ENCODE measurements at places on chromosomes 12 and 14.

DNA sequence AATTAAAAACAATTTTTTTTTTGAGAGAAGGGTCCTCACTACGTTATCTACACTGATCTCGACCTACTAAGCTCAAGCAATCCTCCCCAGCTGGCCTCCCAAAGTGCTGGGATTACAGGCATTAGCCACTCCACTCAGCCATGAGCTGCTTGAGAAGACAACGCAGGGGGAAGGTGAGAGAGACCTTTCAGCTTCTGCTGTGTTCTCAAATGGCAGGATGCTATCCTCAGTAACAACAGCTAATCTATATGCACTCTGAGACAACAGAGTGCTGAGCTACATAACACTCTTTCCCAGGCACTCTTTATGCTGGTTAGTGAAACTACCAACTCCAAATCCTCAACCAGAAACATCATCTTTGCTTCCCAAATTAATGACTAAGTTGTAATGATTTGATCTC lies 526.1 kb downstream of the CCER1 start:
- no peak for DNase-seq

DNA sequence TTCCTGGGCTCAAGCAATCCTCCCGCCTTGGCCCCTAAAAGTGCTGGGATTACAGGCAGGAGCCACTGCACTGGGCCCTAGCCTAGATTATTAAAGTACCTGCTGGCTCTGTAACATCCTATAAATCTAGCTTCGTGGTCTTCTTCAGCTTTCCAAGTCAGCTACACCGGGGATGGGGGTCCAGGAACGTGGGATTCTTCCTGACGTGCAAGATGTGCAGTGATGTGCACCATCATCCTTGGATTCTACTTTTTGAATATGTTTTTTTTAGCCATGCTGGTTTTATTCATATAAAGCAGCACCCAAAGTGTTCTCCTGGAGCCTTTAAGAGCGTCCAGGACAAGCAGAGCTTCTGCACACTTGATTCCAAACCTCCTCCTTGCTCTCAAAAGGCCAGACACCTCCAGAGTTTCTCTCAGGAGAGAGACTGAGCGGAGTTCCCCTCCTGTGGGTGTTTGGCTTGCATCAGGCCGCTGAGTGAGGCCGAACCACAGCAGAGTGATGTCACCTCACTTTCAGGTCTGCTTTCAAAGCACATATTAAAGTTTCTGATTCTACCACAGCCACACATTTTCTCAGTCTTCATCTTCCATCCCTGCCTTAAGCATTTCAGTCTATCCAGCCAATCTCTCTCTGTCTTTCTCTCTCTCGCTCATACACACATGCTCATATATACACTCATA lies 33.4 kb downstream of the VCPKMT start:
- DNase-seq = no peak

GRCh38 chr12:99611117-99611516 lies 36.4 kb upstream of the GARIN6 start:
- DNase-seq = no peak

- no peak for DNase-seq
Observed at GRCh38 chr12:53004582-53004981, 1.7 kb upstream of the EIF4B start.

- DNase-seq = no peak
Observed at GRCh38 chr12:4787965-4788364, 67.8 kb downstream of the GALNT8 start.

- no peak for DNase-seq
Observed at GRCh38 chr12:4216187-4216927, 57.2 kb upstream of the CCND2 start.

DNA sequence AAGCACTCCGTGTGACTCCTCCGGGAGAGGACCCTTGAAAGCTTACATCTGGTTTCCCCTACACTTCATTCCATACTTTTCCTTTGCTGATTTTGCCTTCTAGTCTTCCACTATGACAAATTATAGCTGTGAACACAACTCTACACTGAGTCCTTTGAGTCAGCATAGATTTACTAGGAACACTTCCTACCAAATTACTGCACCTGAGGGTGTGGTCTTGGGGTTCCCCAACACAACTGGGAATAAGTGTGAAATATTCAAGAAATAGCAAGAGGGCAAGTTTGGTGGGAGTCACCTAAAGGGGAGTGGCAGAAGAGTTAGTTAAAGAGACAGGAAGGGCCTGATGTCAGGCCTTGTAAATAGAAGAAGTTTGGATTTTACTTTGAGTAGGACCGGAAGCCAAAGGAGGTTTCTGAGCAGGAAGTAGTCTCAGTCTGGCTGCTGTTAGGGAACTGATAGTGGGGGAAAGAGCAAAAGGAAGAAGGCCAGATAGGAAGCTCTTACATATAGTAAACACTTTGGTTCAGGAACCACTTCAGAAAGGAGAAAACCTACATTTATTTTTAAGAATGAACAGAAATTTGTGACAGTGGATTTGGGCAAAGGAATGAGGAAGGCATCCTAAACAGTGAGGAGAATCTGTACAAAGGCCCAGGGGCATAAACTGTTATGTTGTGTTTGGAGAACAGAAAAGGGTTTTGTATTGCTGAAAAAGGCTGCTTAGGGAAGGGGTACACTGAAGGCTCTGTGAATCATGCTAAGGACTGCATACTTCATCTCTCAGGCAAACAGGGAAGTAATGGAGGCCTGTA lies 14.2 kb downstream of the SEL1L start:
- DNase-seq = no peak

- no peak for DNase-seq
Observed at GRCh38 chr12:123723765-123724164, 11.6 kb downstream of the ATP6V0A2 start.
